ENCODE measurements at places on chromosomes 5 and 9. TPM values are rescaled to one million over a fixed set of nuclear protein-coding genes. Genes with fewer than 3 reads are reported as not detected.

SAXO1 gene
- not detected for total RNA-seq

CNTFR gene
- 2.7 TPM for total RNA-seq

SNX24 gene
- 32.8 TPM for total RNA-seq

TTC39B gene
- 1.6 TPM for total RNA-seq

LOX gene
- 0.62 TPM for total RNA-seq

SLC1A1 gene
- 0.05 TPM for total RNA-seq

PCDHAC1 gene
- 0.59 TPM for total RNA-seq

F12 gene
- 13.4 TPM for total RNA-seq

CD180 gene
- not detected for total RNA-seq

ADAMTSL1 gene
- not detected for total RNA-seq

LCN9 gene
- not detected for total RNA-seq

ROR2 gene
- total RNA-seq: 5.9 TPM

TRPM3 gene
- not detected for total RNA-seq

TMEM252 gene
- total RNA-seq: not detected

PCDHGB5 gene
- total RNA-seq: 0.87 TPM

ANKRD55 gene
- total RNA-seq: not detected

SOX30 gene
- total RNA-seq: not detected

ACER2 gene
- total RNA-seq: 1.3 TPM

ZNF483 gene
- 4.8 TPM for total RNA-seq

CYLC2 gene
- total RNA-seq: not detected

TTC16 gene
- total RNA-seq: 0.05 TPM

PCDHGA8 gene
- 0.18 TPM for total RNA-seq

Data from Panc1 (cell line).